ENCODE measurements at places on chromosomes 4 and X.

DNA sequence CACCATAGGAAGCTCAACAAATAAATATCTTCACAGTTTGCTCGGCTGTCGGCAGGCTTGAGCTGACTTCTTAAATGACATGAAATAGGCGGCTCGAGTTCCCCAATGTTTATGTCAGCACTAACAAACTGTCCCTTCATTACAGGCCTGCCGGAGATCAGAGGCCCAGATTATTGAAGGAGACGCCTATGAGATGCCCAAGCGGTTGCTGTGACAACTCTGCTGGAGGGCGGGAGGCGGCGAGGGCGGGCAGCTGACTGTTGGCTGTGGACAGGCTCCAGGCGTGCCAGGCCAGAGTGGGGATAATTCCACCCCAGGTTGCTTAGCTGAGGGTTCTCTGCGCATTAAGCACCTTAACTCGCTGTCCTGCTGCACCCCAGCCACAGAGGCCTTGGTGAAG lies 39.2 kb upstream of the MSX1 start:
- no peak for DNase-seq

GRCh38 chr4:84879651-84880200 lies 86.8 kb downstream of the WDFY3 start:
- no peak for DNase-seq

DNA sequence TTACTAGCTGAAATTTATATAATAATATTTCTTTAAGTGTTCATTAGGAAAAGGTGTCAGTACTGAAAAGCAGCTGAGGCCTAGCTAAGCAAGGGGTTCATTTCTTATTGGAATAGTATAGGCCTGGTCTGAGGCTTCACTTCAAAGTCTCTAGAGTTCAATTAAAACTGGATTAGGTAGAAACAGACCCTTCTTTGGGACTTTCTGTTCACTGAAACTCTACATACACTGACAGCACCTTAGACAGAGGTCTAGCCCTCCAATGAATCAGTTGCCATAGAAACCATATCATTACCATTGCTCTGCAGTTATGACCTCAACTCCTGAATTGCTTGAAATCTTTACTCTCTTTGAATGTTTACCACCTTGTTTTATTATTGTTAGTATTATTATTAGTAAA lies 86.4 kb upstream of the MAB21L2 start:
- DNase-seq: no peak

- DNase-seq: no peak
Measured at GRCh38 chrX:153926552-153926857, 441 bp upstream of the ARHGAP4 start.

- DNase-seq: no peak
Measured at GRCh38 chr4:2024683-2025082, 15.9 kb upstream of the NELFA start.

DNA sequence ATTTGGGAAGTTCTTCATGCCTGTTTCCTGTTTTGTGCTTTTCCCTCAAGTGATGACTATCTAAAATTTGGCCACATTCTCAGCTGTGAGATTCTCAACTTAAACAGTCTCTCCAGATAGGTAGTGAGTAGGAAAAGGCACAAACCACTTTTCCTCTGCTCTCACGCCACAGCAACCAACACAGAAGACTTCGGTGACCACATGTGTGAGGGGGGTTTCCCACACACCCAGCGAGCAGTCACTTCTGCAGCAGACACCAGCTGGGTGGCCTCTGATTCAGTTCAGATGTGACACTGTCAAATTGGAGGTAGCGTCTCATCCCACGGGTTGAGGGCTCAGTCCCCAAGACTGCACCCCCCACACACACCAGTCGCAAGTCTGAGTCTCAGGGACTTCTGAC lies 25.1 kb upstream of the CLDN34 start:
- DNase-seq: peak; percentile 27

DNA sequence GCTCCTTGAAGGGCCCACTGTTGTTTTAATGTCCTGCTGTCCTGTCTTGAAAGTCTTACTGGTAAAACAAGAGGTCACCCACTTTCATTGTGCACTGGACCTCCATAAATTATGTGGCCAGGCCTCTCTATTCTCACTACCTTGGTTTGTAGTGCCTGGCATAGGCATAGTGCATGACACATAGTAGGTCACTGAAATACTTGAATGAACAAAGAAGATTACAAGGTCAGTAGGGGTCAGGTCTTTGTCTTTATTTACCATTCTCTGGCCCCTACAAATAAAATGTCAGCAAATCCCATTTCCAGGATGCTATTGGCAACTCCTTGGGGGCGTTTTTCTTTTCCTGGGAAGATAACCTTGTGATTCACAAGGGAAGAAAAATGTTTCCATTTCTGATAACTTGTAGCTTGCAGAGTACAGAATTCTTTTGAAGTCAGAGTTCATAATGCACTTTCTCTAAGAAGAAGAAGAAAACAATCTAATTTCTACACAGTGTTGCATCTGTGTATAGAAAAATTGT lies 1.4 kb downstream of the PGM2 start:
- DNase-seq: no peak

GRCh38 chrX:41932885-41933284 lies 9.5 kb upstream of the CASK start:
- DNase-seq: no peak

GRCh38 chr4:183256756-183257385 lies 63.2 kb downstream of the CLDN22 start:
- peak; percentile 11 for DNase-seq

- DNase-seq: no peak
Measured at GRCh38 chrX:132331000-132331399, 111.8 kb upstream of the RAP2C start.

GRCh38 chr4:94519925-94520789 lies 68.4 kb downstream of the PDLIM5 start:
- no peak for DNase-seq

DNA sequence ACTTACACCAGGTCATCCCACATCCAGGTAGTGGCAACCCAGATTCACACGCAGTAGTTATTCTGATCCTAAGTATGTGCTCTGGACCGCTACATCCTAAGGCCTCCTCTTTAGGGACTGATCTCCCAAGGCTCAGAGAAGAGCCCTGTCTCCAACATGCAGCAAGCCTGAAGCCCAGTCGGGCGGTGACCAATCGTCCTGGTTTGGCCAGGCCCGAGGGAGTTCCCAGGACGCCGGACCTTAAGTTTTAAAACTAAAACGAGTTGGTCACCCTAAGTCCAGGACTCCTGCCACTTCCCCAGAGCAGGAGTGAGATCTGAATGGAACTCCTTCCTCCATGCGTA lies 385 bp downstream of the LYAR start:
- DNase-seq: no peak

GRCh38 chr4:138062929-138063328 lies 179.2 kb downstream of the SLC7A11 start:
- DNase-seq: no peak

- no peak for DNase-seq
Measured at GRCh38 chr4:55654131-55654530, 18.0 kb upstream of the NMU start.

DNA sequence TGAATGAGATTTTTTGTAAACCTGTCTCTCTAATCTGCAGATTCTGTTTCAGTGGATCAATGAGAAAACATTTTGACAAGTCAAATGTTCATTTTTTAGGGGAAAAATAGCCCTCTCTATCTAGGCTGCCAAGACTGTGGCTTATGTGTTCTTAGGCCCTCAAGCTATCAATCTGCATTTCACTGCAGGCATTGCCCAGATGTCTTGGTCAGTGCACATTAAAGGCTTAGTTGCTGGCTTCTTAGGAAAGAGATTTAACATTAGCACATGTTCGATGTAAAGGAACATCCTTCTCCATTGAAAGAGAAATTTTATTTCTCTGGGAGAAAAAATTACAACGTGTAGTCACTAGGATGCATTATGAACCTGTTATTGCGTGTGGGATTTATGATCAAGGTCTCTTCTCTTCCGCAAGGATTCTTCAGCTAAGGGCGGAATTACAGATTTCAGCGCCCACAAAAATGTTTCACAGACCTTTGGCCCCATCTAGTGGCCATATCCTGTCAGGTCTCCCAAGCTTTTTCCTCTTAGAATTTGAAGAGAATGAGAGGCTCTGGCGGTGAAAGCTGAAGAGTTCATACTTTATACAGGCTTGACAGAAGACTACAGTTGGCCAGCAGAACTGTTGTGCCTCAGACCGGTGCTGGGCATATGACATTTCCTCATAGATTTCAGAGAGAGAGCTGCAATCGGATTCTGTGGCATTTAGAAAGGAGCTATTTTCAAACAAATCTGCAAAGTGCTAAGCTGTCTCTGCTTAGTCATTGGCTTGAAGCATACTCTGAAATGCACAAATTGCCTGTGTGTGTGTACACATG lies 144.6 kb upstream of the NOCT start:
- peak; percentile 40 for DNase-seq

- DNase-seq: no peak
Measured at GRCh38 chr4:122657553-122657952, 36.7 kb upstream of the IL21 start.

DNA sequence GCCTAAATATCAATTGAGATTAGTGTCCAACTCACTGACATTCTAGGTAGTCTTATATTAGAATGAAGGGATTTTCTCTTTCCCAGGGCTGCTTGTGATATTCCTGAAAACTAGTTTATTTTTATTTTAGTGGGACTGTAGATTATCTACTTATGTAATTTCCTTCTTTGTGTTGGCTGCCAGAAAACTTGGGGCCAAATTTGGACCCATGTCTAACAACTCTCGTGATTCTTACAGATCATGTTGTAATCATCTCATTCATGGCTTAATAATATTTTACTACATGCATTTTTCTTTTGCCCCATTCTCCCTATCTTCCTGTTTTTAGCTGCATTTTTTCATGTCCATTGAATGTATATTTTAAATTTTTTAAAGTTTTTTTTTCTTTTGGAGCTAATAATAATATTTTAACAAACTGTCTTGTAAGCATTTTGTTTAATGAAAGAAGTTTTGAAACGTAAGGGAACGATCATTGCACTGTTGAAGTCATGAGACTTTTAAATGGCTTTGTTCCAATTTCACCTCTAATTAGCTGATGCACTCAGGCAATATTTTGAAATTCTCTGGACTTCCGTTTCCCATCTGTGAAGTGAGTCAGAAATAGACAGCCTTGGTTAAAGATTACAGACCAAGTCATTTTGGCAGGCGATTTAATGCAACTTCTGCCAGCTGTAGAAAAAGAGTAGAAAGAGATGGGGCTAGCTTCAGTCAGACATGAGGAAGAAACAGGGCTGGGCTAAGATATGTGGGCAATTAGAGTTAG lies 14.3 kb upstream of the TDO2 start:
- DNase-seq: no peak

- DNase-seq: no peak
Measured at GRCh38 chr4:7665321-7665720, 230.6 kb upstream of the PSAPL1 start.

DNA sequence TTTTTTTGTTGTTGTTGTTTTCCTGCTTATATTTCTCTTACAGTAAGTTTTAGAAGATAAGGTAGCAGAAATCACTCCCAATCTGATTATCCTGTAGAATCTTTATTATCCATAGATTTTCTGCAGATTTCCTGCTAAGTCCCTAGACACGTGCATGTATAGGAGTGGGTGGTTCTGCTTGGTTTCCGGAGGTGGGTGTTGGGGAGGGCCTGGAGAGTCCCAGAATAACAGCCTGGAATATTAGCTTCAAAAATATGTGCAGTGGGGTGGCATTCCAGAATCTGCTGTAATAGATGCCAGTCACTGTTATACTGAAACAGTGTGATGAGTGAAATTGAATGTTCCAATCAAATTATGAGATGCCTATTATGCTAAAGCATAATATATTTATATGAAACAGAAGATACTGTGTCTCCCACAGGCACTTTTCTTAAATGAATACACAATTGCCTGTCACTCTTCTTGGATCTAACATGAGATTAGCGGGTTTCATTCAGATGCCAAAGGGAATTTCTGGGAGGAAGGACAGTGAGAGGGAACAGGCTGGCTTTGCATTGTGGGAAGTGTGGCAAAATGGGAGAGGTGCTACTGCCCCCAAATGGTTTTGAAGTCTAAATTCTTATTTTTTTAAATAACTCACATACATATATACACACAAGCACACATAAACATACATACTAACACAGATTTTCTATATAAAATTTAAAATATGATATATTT lies 37.6 kb downstream of the C4orf50 start:
- DNase-seq: no peak

- DNase-seq: no peak
Measured at GRCh38 chrX:116749943-116750342, 287.2 kb upstream of the CT83 start.

DNA sequence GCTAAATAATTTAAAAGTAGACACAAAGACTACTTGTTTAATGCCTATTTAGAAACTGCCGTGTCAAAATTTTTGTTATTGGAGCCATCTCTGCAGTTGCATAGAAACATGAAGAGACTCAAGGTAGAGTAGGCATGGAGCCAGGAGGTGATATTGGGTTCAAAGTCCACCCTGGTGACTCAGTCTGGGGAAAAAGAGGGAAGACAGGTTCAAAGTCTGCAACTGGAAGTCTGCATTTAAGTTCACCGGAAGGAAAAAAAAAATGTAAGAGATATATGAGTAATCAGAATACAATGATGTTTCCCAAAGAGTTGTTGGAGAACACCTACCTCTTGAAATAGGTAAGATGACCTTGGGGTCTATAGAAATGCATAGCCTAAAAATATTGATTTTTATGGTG lies 67.4 kb upstream of the QRFPR start:
- no peak for DNase-seq

DNA sequence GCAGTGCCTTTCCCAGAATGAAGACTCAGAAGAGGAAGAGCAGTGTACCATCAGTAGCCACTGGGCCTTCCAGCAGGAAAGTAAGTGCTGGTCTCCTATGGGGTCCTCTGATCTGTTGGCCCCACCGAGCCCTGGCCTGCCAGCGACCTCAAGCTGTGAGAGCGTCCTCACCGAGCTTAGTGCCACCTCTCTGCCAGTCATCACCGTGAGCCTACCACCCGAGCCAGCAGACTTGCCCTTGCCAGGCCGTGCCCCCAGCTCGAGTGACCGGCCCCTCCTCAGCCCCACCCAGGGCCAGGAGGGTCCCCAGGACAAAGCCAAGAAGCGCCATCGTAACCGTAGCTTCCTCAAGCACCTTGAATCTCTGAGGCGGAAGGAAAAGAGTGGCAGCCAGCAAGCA lies 69.7 kb downstream of the STARD8 start:
- DNase-seq: no peak

DNA sequence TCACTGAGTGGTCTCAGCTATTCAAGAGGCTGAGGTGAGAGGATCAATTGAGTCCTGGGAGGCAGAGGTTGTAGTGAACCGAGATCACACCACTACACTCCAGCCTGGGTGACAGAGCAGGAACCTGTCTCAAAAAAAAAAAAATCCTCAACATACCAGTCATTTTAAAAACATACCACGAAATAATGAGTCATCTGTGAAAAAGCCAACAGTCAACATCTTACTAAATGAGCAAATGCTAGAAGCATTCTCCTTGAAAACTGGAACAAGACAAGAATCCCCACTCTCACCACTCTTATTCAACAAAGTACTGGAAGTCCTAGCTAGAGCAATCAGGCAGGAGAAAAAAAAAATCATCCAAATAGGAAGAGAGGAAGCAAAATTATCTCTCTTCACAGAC lies 104.0 kb upstream of the ARHGEF9 start:
- no peak for DNase-seq

DNA sequence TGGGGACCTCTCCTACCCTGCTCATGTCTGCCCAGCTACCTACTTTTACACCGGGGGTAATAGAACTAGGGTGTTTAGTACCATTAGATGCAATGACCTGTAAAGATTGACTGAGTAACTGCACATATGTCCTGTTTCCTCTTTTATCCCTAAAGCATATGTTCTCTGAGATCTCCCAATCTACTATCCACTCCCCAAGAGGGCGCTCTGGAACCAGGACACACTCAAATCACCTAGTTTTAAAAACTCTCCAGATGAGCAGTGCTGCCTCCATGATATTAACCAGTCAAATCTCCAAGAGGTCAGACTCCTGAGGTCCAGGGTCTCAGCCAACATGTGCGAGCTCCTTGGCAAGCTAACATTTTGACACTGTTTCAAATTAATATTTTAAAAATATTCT lies 87.0 kb upstream of the TSPAN5 start:
- no peak for DNase-seq

Measured in CD4-positive, alpha-beta T cell treated with Interleukin-15 for 4 hours (primary cell).